ENCODE measurements at places on chromosomes 11 and 22.

GRCh38 chr22:28855355-28856094, 27.8 kb upstream of the ZNRF3 start:
- DNase-seq, result peak; percentile 4

- DNase-seq, result no peak
Observed at GRCh38 chr11:1053121-1053901, 16.8 kb upstream of the MUC6 start.

- DNase-seq, result no peak
Observed at GRCh38 chr22:34763496-34763895, 302.5 kb upstream of the ISX start.

DNA sequence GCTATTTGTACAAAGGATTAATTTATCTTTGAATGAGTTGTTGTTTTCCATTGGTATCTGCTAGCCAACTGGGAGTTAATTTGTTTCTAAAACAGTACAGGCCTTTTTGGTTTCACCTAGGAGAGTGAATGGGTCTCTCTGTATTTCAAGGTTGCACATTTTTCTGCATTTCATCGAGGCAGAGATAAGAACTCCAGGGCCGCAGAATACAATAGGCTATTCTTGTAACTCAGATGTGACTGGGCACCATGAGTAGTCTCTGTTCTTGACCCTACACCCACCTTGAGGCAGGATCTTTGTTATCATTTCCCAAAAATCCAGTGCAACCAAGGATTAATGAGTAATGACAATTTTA, 51.7 kb upstream of the OR9Q1 start:
- DNase-seq, result no peak

- DNase-seq, result no peak
Observed at GRCh38 chr11:2586087-2586792, 113.6 kb downstream of the KCNQ1OT1 start.
